Stimulated activated CD4-positive, alpha-beta T cell treated with anti-CD3 and anti-CD28 coated beads, Interleukin-1b, Interleukin-23, amount 100 ng/mL, for 1 hour (primary cell): ENCODE measurements at places on chromosomes 7 and 10.

DNA sequence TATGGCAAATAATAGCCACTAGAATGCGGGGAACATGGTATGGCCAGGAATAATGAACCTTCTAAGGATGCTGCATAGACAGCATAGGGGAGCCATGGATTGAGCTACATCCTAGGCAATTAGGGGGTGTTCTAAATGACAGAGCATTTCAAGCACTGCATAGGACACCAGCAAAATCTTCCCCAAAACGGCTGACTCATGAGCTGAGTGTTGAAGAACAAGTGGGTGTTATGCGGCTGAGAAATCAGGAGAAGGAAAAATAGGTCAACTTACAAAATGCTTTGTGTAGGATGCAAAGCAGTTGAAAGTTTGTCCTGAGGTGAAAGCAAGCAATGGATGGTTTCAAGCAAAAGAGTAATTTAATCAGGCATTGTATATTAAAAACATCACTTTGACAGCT lies 1023.5 kb upstream of the C7orf33 start:
- DNase-seq: no peak

DNA sequence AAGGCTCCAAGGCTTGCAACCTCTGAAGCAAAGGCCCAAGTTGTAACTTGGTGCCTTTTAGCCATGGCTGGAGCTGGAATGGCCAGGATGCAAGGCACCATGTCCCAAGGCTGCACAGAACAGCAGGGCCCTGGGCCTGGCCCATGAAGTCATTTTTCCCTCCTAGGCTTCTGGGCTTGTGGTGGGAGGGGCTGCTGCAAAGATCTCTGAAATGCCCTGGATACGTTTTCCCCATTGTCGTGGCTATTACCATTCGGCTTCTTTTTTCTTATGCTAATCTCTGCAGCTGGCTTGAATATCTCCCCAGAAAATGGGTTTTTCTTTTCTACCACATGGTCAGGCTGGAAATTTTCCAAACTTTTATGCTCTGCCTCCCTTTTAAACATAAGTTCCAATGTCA lies 234.2 kb downstream of the CDK14 start:
- no peak for DNase-seq

GRCh38 chr7:31464601-31465000 lies 49.3 kb upstream of the ITPRID1 start:
- no peak for DNase-seq

- no peak for DNase-seq
Measured at GRCh38 chr10:96995851-96996250, 163.8 kb downstream of the LCOR start.

DNA sequence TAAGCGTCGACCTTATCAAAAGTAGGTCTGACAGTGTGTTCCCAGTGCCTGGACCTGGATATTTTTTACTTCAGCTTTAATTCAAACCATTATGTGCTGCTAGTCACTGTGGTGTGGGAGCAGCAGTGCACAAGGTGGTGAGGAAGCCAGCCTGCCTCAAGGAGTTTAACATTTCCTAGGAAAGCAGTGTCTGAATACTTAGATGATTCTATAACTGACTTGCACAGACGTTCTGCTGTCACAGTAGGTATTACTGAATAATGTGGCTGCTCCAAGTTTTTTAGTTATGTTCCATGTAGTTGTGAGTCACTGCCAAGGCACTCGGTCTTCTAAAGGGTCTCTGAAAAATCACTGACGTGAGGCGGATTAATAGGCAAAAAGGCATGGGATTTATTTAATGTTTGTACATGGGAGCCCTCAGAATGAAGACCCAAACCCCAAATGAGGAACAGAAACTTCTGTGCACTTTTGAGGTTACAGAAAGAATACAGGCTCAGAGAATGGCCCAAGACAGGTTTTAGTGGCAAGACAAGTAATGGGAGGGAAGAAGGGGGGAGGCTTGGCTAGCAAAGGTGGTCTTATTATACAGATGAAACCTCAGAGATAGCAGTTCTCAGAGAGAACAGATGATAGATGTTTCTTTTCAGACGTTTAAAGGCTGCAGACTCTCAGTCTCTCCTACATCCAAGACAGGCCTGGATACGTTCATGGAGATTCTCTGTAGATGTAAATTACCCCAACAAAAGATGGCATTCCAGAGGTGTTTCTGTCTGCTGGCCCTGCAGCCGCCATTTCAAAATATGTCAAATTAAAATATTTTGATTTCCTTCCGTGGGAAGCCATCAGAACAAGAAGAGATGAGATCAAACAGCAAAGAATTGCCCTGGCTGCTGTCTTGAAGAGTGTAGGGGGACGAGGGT lies 209.3 kb downstream of the SDK1 start:
- no peak for DNase-seq

DNA sequence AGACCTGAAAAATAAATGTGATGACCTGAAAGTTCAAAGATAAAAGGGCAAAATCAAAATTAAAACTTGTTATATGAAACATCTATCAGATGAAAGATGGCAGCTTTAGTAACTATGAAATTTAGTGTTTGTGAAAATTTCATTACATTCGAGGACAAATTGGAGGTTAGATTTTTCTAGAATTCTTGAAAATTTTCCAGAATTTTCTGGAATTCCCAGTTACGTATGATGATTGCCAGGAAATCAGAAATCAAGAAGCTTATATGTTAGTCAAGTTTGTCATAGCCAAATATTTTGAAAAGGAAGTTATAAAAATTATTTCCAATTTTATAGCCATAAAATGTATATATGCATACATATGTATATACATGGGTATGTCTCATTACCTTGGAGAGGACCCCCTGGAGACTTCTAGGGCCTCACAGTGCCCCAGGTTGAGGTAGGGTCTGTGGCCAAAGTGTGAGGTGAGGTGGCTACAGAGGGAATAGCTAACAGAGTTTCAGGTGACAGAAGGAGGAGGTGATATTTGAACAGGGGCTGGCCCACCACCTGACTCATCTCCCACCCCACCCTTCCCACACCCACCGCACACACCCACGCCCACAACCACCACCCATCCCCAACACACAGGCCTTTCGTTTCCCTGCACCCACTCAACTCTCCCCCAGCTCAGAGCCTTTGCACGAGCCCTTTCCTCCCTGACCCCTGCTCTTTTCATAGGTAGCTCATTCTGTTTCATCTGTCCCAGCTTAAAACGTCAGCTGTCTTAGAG lies 21.5 kb downstream of the C10orf105 start:
- DNase-seq: no peak

DNA sequence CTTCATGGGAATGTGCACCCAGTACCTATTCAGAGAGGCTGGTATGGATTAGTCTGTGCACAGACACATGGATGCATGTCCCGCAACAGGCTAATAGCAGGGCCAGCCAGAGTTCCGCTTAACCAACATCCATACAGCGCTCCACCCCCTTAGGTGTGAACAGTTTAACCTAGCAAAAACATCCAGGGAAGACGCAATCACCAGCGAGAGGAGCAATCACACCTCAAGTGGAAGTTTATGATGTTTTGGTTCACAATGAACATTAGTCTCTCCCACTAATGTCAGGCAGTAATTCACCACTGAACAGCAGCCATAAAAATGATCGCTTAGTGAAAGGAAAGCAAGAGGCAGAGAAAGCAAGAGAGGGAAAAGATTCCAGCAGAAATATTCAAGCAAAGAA lies 91.1 kb downstream of the PLXNA4 start:
- no peak for DNase-seq

- no peak for DNase-seq
Measured at GRCh38 chr7:114653364-114654088, 238.9 kb downstream of the FOXP2 start.

DNA sequence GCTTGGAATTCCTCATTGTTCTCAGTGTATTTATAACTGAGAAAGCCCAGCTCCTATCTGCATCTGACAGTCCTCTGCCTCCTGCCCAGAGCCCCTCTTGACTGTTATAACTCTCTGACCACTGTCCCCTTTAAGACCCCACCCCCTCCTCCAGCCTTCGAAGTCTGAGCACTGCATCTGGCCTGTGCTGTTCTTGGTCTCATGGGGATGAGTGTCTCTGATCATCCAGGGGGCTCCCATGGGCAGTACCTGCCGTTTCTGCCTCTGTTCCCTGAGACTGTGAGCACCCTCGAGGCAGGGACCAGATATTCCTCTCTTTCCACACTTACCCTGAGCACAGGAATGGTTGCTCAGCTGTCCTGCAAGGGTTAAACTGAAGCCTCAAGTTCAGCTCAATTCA lies 7.7 kb downstream of the GHRHR start:
- DNase-seq: no peak

GRCh38 chr10:63467841-63468240 lies 2.1 kb upstream of the JMJD1C start:
- DNase-seq: no peak

DNA sequence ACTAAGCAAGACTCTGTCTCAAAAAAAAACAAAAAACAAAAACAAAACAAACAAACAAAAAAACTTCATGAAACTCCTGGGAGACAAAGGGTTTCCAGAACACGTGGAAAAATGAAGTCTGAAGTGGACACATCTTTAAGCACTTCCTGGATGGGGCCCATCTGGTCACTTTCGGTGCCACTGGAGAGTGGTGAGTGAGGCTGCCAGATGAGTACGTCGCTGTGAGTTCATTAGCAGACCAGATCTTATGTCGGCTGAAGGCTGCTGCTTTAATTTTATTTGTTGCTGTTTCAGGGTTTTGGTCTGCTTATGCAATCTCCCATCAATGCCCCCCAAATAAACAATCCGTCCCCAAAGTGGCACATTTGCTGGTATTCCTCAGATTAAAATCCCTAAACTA lies 64.4 kb downstream of the NPTX2 start:
- DNase-seq: no peak

- DNase-seq: no peak
Measured at GRCh38 chr7:28739128-28739527, 219.0 kb downstream of the TRIL start.

GRCh38 chr7:34133983-34134782 lies 228.8 kb downstream of the BMPER start:
- no peak for DNase-seq

- DNase-seq: no peak
Measured at GRCh38 chr7:1329966-1330800, 97.5 kb downstream of the UNCX start.

GRCh38 chr10:120005207-120006201 lies 113.0 kb downstream of the SEC23IP start:
- no peak for DNase-seq

- no peak for DNase-seq
Measured at GRCh38 chr10:10967029-10967428, 50.6 kb upstream of the CELF2 start.

DNA sequence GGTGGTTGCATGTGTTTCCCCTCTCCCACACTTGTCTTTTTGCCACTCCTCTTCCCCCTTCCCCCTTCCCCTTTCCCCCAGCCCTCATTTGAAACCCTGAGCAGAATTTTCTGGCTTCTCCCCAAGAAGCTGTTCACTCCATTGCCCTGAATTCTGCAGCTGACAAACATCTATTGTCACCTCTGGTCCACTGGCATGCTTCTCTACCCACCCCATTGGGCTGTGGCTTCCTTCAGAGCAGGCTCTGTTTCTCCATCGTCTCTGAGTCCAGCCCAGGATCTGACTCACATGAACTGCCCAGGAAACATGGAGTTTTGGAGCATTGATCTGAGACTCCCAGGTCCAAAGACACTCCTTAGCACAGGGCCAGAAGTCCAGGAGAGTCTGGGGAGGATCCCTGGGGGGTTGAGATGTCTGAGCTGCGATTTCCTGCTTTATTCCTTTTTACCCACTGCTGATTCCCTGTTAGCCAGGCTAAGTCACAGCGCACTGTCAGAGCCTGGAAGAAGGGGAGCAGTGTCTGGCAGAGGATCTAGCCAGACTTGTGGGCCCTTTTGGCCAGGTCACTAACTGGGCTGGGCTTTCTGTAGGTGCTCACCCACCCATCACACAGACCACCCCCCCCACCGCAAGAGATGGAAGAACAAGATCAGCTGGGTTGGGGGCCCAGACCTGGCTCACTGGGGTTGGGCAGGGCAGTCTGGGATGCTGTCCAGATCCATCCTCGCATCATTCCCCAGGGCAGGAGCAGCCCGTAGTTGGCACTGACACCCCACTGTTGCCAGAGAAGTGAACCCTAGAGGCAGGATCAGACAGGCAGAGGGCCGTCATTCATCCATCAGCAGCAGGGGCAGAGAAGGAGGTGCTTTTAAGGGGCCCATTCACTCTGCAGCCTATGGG lies 3.5 kb downstream of the CHAT start:
- DNase-seq: no peak

GRCh38 chr7:137591421-137591837 lies 247.9 kb upstream of the PTN start:
- no peak for DNase-seq

- DNase-seq: no peak
Measured at GRCh38 chr7:28937103-28937502, 21.0 kb downstream of the TRIL start.

DNA sequence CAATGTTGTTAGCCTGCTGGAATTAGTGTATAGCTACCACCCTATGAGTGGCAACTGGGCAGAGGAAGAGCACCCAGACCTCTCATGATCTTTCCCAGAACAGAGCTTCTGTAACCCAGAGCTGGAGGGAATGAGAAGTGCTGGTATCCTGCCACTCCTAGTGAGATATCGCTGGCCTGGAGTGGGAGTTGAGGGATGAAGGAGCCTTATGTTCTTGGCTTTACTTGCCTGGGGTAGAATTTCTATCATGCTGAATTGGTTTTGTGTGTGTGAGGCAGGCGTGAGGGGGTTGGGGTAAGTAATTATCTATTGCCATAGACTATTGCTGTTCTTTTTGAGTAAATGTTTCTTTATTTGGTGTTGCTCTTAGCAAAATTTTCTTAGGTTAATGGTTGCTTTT lies 146.6 kb downstream of the ATRNL1 start:
- no peak for DNase-seq

- DNase-seq: no peak
Measured at GRCh38 chr7:78052112-78052511, 253.5 kb downstream of the PHTF2 start.

DNA sequence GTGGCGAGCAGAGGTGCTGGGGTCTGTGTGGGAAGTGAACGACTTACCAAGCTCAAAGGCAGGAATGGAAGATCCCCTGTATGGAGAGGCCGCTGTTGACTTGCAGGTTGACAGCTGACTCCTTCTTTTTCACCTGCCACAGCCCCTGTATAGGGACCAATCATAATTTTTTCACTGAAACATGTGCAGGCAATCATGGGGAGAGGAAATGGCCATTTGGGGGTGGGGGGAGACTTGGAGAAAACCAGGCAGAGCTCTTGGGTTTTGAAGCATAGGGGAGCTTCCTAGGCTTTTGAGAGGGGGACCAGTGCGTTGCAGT lies 101.4 kb downstream of the WDR37 start:
- no peak for DNase-seq
